Aorta (tissue), 5 donors: ENCODE measurements at places on chromosomes 11 and 22. TPM values are rescaled to one million over a fixed set of nuclear protein-coding genes. Genes with fewer than 3 reads are reported as not detected.

DNA sequence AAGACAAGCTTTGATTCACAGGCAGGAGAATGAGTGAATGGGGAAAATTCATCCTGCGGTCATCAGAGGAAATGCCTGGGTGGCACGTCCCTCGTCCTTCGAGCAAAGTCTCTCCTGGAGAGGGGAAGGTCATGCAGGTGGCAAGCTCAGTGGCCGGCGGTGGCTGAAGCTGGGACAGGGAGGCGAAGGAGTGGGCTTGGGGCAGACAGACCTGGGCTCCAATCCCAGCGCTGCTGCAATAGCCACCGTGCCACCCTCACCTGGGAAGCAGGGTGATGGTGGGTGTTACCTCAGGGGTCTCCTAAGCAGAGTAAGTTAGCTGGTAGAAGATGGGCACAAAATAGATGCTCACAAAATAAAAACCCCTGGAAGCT lies 22.4 kb upstream of the CACNG2 start:
- no peak overlapping the region for H3K4me3 ChIP-seq
- DNase-seq: no peak
- no peaks in the 10 kb centered on the region for H3K4me1 ChIP-seq

GRCh38 chr11:16889905-16890304 lies 124.3 kb downstream of the PLEKHA7 start:
- no peak for DNase-seq
- no peaks in the 10 kb centered on the region for H3K27me3 ChIP-seq
- no peaks in the 10 kb centered on the region for H3K36me3 ChIP-seq
- no peaks in the 10 kb centered on the region for H3K4me1 ChIP-seq
- no peak overlapping the region for H3K27ac ChIP-seq

DNA sequence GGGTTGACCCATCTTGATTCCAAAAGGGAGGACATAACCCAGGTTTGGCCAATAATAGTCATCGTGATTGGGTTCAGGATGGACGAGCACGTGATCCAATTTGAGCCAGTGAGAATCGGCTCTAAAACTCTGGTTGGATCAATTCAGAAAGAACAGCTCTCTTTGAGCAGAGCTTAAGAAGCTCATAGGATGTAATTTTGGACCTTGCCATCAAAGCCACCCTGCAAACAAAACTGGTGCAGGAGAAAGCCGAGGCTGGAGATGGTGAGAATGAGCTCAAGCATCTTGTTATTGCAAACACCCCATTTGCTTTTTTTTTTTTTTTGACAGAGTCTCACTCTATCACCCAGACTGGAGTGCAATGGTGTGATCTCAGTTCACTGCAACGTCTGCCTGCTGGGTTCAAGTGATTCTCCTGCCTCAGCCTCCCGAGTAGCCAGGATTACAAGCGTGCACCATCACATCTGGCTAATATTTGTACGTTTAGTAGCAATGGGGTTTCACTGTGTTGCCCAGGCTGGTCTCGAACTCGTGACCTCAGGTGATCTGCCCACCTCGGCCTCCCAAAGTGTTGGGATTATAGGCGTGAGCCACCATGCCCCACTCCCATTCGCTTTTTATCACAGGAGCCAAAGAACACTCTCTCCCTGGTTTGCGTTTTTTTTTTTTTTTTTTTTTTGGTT lies 13.8 kb upstream of the MIAT start:
- no peaks in the 10 kb centered on the region for H3K4me1 ChIP-seq
- H3K27ac ChIP-seq: no peak overlapping the region
- H3K36me3 ChIP-seq: no peaks in the 10 kb centered on the region
- no peak for DNase-seq

Gene PRG2
- 0.39 TPM for total RNA-seq

Gene MDK
- total RNA-seq: 23.4 TPM

Gene EXPH5
- 4.5 TPM for total RNA-seq

Gene WNT7B
- total RNA-seq: not detected

Gene TBX10
- not detected for total RNA-seq
